ENCODE measurements at places on chromosomes 5 and 9.

DNA sequence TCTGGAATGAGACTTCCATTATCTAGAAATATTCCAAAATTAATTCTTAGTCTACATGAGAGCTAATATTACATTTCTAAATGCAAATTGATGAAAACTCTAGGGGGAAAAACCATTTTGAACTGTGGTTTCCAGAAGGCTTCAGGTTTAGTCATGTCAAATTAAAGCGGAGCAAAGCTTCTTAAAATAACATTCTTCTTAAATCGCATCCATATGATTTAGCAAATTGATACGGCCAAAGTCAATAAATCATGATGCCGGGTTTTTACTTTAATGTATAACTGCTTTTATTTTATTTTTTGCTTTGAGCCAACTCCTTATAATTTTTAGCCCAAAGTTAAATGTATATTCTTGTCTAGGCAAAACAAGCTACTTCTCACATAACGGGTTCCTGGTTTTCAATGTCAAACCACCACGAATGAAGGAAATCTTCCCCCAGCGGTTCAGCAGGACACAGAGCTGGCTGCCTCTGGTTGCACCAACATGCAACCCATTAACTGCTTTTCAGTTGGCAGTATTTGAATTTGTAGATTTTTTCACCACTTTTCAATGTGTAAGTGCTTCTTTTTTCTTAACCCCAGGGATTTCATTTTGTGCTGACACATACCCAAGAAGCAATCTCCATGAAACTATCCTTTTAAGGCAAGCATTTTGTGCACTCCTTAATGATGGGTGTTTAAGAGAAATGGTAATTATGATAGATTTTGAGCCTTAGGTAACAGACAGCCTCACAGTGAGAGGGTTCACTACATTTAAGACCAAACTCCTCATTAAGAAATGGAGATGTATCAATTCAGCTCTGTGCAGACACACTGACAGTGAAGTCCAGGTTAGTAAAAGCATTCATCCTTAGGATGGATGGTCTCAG lies 35.5 kb downstream of the EFNA5 start:
- no peak for DNase-seq

DNA sequence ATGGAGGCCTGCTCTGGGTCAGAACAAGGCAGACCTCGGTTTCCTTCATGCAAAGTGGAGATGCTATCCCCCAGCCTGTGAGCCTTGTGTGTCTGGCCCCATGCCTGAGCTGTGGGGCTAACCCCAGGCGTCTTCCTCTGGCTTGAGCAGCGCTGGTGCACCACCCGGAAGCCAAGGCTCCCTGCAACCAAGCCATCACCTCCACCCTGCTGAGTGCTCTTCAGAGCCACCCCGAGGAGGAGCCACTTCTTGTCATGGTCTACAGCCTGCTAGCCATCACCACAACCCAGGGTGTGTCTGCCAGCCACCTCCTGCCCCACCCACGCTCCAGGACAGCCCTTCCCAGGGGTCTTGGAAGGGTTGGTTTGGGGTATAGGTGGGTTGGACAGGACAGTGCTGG lies 16.2 kb downstream of the REXO4 start:
- no peak for DNase-seq

- no peak for DNase-seq
Observed at GRCh38 chr9:114271556-114272510, 51.1 kb upstream of the ORM1 start.

DNA sequence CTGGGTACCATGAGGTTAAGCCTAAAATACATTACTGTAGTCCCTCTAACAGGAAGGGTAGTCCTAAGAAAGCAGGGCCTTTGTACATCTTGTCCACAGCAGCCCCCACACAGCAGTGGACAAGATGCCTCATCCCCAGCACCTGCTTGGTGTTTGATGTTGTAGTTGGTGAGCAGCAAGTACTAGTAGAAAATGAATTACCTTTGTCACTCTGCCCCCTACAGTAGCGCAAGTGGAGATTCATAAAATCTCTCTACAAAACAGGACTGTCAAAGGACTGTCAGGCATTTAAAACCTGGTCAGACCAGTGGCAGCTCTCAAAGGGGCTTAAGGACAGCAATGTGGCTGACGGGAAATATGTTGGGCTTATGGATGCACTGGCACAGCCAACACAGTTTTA lies 122.5 kb downstream of the TMEM174 start:
- no peak for DNase-seq

GRCh38 chr5:129664336-129664937 lies 83.5 kb upstream of the MINAR2 start:
- no peak for DNase-seq

DNA sequence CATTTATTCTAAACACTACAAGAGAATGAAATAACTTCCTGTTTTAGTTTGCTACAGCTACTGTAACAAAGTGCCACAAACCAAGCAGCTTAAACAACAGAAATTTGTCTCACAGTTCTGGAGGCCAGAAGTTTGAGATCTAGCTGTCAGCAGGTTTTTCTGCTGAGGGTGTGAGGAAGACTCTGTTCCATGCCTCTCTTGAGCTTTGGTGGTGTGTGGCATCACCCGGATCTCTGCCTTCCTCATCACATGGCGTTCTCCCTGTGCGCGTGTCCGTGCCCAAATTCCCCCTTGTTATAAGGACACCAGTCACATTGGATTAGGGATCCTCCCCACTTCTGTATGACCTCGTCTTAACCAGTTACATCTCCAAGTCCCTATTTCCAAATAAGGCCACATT lies 97.7 kb downstream of the CFAP95 start:
- DNase-seq, result no peak

GRCh38 chr9:126517833-126518356 lies 95.8 kb upstream of the LMX1B start:
- no peak for DNase-seq

- DNase-seq, result no peak
Observed at GRCh38 chr9:18675332-18675731, 201.4 kb downstream of the ADAMTSL1 start.

DNA sequence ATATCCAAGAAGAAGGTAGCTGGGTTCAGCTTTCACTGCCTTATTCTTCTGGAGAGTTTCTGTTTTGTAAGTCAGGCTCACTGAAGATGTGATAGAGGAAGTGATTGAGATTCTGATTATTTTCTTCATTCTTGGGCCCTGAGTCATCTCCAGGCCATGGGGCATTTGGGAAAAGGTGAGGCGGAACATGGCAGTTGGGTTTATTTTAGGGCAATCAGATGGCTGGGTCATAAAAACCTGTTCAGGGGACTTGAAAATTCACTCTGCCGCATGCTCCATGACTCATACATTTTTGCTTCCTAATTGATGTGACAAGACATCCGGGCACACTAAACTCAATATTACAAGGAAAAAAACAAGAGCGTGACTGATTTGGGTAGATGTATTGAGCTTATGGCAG lies 265.7 kb upstream of the KLF4 start:
- no peak for DNase-seq

GRCh38 chr9:77794985-77795384 lies 146.9 kb upstream of the GNA14 start:
- no peak for DNase-seq

DNA sequence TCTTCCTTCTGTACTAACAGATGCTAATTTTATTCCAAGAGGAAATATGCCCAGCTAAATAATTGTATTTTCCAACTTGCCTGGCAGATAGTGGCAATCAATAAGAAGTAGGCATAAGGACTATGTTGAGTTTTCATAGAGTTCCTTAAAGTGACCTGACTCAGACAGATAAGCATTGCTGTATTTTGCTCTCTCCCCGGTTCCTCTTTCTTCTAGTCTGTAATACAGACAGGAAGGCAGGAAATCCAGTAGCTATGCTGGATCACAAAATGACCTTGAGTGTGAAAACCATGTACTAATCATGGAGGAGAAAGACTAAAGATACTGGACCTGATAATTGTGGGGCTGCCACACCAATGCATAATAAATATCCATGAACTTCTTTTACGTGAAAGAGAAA lies 701.7 kb downstream of the CETN3 start:
- no peak for DNase-seq

- DNase-seq, result no peak
Observed at GRCh38 chr5:39213447-39214207, 5.7 kb downstream of the FYB1 start.

All from activated CD8-positive, alpha-beta memory T cell treated with anti-CD3 and anti-CD28 coated beads for 48 hours (primary cell).